Activated CD4-positive, alpha-beta memory T cell treated with anti-CD3 and anti-CD28 coated beads for 36 hours (primary cell): ENCODE measurements at places on chromosomes 7 and 10.

- DNase-seq = no peak
- no peak overlapping the region for H3K4me3 ChIP-seq
- H3K27ac ChIP-seq = no peak overlapping the region
- peaks cover 6% of the 10 kb centered on the region for H3K36me3 ChIP-seq
- peaks cover 9% of the 10 kb centered on the region for H3K4me1 ChIP-seq
- no peaks in the 10 kb centered on the region for H3K27me3 ChIP-seq
Observed at GRCh38 chr7:75038508-75038907, 35.1 kb downstream of the RCC1L start.

- H3K27me3 ChIP-seq = peaks cover 27% of the 10 kb centered on the region
- H3K4me3 ChIP-seq = no peak overlapping the region
- DNase-seq = no peak
- H3K36me3 ChIP-seq = no peaks in the 10 kb centered on the region
- no peak overlapping the region for H3K27ac ChIP-seq
Observed at GRCh38 chr7:19101472-19101871, 16.0 kb downstream of the TWIST1 start.

DNA sequence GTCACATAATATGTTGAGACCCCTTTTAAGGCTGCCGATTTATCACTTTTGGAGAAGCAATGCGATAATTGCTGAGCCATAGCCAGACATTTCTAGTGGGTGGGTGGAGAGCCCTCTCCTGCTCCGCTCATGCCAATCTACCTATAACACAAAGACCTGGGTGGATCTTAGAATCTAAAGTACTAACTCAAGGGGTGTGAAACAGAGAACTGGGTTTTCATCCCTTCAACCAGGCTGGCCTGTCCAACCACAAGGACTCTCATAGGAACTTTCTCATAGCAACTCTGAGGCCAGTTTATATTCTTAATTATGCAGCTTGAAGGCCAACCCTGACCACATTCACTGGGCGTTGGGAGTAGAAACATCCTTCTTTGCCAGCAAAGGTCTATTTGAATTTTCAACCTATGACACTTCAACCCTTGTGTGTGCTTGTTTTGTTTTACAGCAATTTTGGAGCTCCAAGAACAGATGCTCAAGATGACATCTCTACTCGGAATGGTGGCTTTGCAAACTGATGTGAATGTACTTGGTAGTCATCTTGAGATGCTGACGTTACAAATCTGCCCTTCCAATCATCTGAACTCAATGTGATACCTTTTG is 1198.2 kb upstream of the AUTS2 start:
- H3K27me3 ChIP-seq = no peaks in the 10 kb centered on the region
- no peak for DNase-seq
- no peaks in the 10 kb centered on the region for H3K36me3 ChIP-seq
- H3K4me3 ChIP-seq = no peak overlapping the region
- H3K4me1 ChIP-seq = no peaks in the 10 kb centered on the region
- no peak overlapping the region for H3K27ac ChIP-seq

- peak; percentile 42 for DNase-seq
- H3K4me1 ChIP-seq = no peaks in the 10 kb centered on the region
- H3K27me3 ChIP-seq = peaks cover 1% of the 10 kb centered on the region
Observed at GRCh38 chr10:127117125-127117524, 79.3 kb downstream of the INSYN2A start.

DNA sequence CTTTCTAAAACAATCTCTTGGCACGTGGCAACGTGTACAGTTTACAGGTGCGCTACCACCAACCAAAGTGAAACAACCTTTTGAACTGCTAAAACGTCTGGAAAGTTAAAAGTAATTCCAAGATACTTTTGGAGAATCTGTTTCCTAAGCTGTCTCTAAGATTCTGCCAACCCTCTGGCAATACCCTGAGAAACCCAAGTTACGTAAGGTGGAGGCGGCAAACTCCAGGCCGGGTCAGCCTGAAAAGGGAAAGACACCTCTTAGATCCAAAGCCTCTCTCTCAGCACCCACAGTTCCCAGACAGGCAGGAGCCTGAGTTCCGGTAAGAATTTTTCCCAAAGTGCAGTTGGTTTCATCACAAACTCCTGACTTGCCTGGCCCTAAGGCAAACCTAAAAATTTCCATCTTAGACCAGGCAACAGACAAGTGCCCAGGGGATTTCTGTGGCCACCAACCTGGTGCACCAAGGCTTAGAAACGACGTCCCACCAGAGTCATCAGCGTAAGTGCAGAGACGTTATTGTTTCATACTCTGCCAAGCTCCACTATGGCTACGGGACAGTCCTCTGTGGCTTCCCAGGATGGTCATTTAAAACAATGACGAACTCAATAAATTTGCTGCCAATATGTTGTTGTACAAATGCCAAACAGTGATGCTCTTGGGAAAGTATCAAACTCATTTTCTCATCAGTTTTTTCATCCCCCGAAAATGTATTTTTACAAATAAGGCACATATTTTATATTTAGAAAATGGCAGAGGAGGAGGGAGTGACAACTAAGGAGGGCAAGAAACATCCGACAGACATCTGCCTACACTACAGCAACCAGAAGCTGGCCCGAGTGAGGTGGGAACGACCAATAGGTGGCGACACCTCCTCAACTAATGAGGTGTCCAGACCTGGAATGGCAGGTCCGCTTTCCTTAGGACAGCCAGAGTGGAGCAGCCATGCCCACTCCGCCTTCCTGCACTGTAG is 205.8 kb upstream of the FRMD4A start:
- peaks cover 83% of the 10 kb centered on the region for H3K4me1 ChIP-seq
- peak; percentile 67 for DNase-seq
- H3K27ac ChIP-seq = peak overlapping the region; percentile 19
- H3K27me3 ChIP-seq = no peaks in the 10 kb centered on the region

DNA sequence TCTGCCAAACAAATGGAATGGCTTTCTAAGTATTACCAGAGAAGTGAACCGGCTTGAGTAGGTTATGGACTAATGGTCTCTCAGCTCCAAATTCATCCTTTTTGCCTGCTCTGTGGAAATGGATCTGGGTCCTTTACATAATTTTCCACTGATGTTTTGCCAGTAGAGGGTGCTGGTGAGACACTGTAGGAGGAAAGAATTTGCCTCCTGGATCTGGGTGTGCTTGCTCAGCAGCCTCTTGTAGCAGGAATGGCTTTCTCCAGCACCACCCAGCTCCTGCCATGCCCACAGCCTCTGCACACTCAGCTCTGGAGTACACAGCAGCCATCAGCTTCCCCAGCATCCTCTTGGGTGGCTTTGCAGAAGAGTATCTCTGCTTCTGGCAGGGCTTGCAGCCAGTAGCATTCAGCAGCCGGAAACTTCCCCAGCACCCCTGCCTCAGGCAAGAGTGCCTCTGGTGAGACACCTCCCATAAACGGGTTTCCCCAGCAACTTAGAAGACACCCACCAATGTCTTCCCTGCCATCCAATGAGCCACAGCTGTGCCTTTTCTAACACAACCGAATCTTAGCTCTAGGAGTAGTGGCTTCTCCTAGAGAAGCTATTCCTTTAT is 235.0 kb upstream of the PLPP4 start:
- H3K27me3 ChIP-seq = no peaks in the 10 kb centered on the region
- no peaks in the 10 kb centered on the region for H3K4me1 ChIP-seq
- DNase-seq = no peak

DNA sequence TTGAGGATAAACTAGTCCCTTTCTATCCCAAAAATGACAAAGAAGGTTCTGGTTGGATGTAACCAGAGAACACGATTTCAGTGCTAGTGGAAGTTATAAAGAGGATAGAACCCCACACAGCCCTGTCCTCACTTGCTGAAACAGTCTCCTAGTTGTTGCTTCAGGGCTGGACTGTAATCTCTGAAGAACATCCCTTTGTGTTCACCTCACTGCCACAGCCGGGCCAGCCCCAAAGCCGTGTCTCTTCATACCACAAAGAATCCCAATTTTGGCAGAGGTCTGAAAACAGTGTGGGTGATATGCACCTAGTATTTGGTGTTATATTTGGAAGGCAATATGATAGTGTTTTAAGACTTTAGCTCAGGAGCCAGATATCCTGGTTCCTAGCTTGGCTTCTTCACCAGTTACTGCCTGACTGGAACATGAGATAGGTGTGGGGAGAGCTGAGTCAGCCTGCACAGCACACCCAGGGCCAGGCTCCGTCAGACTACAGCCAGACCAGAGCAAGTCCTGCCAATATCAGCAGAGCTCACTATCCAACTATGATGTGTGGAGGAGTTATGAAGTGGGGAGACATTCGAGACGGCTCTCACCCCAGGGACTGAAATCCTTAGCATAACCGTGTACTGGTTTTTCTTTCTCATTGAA is 21.2 kb downstream of the CYP3A4 start:
- no peak overlapping the region for H3K4me3 ChIP-seq
- H3K36me3 ChIP-seq = no peaks in the 10 kb centered on the region
- peaks cover 4% of the 10 kb centered on the region for H3K4me1 ChIP-seq
- peaks cover 1% of the 10 kb centered on the region for H3K27me3 ChIP-seq
- H3K27ac ChIP-seq = no peak overlapping the region

GRCh38 chr10:4202938-4203337 is 417.9 kb upstream of the KLF6 start:
- no peaks in the 10 kb centered on the region for H3K27me3 ChIP-seq
- H3K27ac ChIP-seq = no peak overlapping the region
- H3K4me3 ChIP-seq = no peak overlapping the region

GRCh38 chr10:71269301-71270288 is 49.5 kb upstream of the SLC29A3 start:
- no peak for DNase-seq
- no peak overlapping the region for H3K27ac ChIP-seq
- no peak overlapping the region for H3K4me3 ChIP-seq
